KBM-7 (cell line): ENCODE measurements at places on chromosomes 2 and 18.

GRCh38 chr2:26911911-26912861, 58.3 kb upstream of the MAPRE3 start:
- no peak for DNase-seq

DNA sequence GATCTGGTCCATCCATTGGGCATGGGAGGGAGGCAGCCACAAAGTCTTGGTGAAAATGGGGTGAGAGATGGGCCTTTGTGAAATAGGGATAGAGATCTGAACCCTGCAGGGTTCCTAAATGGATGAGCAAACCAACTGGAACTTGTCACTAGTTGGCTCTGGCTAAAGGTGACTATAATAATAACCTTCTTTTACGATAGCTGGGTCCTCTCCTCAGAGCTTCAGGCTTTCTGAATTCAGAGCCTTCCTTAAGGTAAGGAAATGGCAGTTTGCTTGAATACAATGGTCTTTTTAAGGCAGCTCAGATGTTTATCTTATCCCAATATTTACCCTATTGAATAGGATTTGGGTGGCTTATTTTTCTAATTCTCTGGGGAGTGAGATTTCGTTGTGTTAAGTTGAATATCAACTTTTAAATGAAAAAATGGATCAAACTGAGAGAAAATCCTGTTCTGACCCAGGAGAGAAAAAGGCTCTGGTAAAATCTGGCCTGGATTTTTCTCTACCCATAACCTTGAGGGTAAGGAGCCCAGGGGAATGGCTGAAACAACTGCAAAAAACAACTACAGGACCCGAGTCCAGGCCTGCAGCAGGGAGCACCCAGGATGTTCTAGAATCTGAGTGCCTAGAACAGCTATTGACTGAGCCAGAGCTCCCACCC, 61.1 kb upstream of the CXCR4 start:
- DNase-seq, result no peak

DNA sequence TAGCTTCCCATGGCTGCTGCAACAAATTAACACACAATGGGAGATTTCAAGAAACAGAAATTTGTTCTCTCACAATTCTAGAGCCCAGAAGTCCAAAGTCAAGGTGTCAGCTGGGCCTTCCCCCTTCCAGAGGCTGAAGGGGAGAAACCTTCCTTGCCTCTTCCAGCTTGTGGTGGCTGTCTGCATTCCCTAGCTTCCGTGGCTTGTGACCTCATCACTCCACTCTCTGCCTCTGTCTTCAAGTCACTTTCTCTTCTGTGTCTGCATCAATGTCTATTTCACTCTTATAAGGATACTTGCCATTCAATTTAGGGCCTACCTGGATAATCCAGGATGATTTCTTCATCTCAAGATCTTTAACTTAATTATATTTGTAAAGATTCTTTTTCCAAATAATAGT, 16.8 kb upstream of the SRBD1 start:
- no peak for DNase-seq

DNA sequence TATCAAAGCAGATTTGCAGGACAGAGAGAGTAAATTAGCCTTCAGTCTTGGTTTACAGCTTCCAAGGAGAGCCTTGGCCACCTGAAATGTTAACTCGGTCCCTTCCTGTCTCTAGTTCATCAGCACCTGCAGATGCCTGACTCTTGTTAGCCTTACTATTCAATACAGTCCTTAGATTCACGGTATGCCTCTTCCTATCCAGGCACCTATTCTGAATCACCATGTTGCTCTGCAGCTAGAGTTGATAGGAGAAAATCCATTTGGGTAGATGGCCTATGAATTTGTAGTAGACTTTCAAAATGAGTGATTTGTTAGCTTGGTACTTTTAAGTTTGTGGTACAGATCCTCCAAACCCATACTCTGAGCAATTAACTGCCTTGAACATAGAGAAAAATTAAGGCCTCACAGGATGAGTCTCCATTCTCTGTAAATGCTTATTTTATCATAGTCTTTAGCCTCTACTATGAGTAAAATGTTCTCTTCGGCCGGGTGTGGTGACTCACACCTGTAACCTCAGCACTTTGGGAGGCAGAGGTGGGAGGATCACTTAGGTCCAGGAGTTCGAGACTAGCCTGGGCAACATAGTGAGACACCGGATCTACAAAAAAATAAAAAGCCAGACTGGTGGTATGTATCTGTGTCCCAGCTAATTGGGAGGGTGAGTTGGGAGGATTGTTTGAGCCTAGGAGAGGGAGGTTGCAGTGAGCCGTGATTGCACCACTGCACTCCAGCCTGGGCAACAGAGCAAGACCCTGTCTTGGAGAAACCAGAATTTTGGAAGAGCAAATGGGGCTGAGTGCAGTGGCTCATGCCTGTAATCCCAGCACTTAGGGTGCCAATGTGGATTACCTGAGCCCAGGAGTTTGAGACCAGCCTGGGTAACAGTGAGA, 32.9 kb downstream of the PTCD3 start:
- DNase-seq, result no peak

DNA sequence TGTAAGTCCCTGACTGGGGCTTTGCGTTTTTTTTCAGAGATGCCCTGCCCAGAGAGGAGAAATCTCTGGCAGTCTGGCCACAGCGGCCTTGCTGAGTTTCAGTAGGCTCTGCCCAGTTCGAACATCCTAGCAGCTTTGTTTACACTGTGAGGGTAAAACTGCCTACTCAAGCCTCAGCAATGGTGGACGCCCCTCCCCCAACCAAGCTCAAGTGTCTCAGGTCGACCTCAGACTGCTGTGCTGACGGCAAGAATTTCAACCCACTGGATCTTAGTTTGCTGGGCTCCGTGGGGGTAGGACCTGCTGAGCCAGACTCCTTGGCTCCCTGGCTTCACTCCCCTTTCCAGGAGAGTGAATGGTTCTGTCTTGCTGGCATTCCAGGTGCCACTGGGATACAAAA, 31.7 kb downstream of the L3MBTL4 start:
- DNase-seq, result no peak

DNA sequence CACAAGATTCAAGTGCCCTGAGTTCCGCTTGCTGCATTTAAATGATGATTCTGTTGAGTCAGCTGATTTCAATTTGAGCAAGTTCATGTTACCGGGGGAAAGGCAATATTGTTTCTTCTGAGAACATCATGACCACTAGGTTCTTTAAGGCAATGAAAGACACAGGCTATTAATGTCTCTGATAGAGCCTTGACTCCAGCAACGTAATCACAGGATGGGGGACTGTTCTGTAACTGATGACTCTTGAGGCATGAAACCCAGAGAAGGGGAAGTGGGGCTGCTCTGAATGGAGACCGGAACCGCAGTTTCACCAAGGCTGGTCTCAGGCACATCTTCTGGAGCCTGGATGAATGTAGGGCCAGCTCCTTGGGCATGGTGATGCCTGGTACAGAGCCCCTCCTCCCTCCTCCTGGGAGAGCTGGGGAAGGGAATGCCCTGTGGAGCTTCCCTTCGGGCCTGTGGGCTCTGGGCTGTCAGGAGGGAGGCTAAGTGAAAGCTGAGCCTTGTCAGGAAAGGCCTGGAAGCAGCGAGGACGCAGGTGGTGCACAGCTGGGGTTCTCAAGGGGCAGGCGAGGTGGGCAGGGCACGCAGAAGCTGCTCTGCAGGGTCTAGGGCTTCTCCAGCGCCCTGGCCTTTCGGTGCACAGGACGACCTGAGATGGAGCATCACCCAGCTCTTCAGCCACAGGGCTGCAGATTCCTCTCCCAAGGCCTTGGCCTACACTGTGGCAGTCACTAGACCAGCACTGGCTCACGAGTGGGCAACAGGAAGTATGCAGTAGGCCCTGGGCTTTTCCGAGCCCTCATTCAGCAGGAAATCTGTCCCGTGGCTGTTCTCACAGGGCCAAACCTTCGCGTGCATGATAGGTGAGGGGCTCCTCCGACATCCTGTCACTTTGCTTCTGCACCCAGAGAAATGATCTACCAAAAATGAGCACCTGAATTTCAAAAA, 36.6 kb upstream of the PRLH start:
- peak; percentile 76 for DNase-seq

- DNase-seq, result no peak
These were observed 36.5 kb downstream of the STAT1 start for GRCh38 chr2:190977505-190977904.
